ENCODE measurements at places on chromosomes 6 and 20. TPM values are rescaled to one million over a fixed set of nuclear protein-coding genes. Genes with fewer than 3 reads are reported as not detected.

- DNase-seq, result peak; percentile 69
Measured at GRCh38 chr20:52031563-52032303, 159.8 kb downstream of the ZFP64 start.

Gene GJA10
- total RNA-seq, result not detected

- no peak for DNase-seq
Measured at GRCh38 chr6:3318226-3318625, 59.5 kb downstream of the PSMG4 start.

DNA sequence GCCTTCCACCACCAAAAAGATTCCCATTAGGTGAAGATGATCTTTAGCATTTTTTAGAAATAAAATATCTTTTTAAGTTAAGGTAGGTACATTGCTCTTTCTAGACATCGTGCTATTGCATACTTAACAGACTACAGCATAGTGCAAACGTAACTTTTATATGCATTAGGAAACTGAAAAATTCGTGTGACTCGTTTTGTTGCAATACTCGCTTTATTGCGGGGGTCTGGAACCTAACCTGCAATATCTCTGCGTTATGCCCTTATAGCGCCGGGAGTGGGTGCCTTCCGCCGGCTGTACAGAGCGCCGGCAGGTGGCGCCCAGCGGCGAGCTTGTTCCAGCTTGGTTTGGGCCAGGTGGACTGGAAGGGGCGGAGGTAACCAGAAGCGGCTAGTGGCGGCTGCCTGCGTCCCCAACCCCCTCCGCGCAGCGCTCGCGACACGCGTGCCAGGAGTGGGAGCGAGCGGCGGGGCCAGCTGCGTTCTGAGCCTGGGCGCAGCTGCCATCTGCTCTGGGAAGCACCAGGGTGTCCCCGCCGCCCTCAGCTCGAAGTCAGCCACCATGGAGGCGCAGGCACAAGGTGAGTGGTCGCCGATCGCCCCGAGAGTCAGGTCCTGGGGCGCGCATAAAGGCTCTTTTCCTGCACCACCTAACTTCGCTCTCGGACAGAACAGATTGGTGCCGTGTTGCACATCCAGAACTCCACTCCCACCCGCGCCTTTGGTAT, at the start of gene TPD52L1:
Gene TPD52L1, plus strand, starts transcription at position 383 of the 727 bp plus-strand sequence. Its CDS starts 179 bp downstream, at position 562.
- DNase-seq, result peak; percentile 54

DNA sequence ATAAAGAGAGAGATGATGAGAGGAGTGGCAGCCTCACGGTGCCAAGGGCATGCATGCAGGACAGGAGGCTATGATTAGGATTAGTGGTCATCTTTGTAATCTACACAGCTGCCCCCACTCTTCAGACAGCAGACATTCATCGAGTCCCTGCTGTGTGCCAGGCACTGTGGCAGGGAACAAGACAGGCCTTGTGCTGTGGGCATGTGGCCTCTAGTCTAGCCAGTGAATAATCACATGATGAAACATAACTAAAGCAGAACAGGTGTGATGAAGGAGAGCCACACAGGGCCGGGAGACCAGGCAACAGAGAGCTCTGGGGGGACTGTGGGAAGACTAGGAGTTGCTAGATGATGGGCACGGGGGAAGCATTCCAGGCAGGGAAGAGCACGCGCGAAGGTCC, 22.2 kb downstream of the TOX2 start:
- no peak for DNase-seq

DNA sequence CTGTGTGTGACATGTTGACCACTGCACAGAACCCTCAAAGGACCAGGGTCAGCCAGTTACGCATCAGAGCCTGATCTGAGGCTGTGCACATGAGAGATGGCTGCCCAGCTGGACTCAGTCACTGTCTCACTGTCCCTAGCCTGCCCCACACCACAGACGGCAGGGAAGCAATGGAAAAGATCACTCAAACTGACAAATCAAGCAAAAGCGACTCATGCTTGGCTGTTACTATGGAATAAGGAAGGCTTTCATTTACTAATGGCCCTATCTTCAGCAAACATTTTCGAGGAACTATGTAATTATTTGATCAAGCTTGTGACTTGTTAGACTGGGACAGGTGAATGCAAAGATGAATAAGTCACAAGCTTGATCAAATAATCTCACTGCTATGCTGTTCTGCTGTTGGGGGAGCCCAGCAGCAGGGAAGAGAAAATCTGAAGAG, 137.0 kb downstream of the SLC23A2 start:
- no peak for DNase-seq

- no peak for DNase-seq
Measured at GRCh38 chr6:78565997-78566396, 301.4 kb upstream of the IRAK1BP1 start.

All from HFFc6 (cell line).